ENCODE measurements at places on chromosomes 5 and 9.

DNA sequence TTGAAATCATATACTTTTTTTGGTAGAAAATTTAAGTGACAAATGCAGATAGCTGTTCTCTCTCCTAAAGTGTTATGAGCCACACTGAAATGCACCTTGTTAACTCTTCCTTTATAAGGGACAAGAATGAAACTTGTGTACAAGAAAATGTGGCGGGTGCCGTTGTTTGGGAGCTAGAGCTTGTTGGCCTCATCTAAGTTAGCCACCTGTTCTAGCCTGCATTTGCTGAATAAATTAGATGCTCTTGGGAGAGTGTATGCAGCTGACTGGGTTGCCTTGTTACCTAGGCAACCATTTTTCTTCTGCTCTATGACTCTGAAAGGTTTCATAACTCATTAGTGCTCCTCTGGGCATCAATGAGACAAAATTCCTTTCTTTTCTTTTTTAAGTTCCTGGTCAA is 174.3 kb downstream of the TAF11L14 start:
- no peak for DNase-seq

- peak; percentile 81 for DNase-seq
Measured at GRCh38 chr5:134458234-134459009, 46.7 kb upstream of the CDKN2AIPNL start.

- DNase-seq = no peak
Measured at GRCh38 chr5:66015196-66015960, 89.0 kb downstream of the ERBIN start.

DNA sequence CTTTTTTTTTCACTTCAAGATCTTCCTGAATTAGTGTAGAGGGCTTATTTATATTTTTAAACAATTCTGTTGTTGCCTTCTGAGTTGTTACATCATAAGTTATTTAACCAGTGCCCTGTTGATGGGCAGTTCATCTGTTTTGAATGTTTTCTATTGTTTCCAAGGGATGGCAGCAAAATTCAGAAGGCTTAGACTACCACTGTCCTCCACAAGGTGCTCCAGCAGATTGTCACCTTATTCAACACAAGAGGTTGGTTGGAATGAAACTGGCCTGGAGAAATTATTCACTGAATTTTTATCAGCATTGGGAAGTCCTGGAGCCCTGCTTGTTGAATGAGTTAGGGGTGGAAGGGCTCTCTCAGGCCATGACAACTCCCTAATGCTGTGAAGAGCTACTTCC is 1.3 kb upstream of the KLHL9 start:
- no peak for DNase-seq

GRCh38 chr9:89538871-89539270 is 41.0 kb upstream of the SEMA4D start:
- no peak for DNase-seq

GRCh38 chr5:151750121-151750520 is 8.3 kb downstream of the ATOX1 start:
- DNase-seq = no peak

DNA sequence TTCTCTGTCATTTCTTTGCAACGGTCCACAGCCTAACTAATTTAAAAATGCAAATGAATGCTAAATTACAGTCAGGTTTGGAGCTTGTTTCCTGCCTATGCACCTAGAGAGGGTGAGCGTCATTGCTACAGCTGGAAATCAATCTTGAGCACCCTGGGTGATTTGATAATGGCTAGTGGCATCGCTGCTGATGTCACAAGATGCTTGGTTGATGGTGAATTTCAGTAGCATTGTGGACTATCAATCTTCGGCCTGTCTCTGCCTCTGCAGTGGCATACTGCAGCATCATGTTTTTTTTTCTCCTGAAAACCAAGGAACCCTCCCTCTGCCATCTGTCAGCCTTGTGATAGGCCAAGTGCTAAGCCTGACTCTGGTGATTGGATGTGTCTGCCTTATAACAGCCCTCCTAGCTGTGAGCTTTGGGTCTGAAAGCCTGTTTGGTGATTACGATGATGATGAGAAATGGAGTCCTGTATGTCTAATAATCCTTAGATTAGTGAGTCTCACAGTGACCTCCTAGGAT is 75.3 kb downstream of the NMUR2 start:
- no peak for DNase-seq
